ENCODE measurements at places on chromosomes 2 and 18. TPM values are rescaled to one million over a fixed set of nuclear protein-coding genes. Genes with fewer than 3 reads are reported as not detected.

Gene FABP1
- total RNA-seq = not detected

GRCh38 chr2:186611526-186611925, 21.7 kb downstream of the ITGAV start:
- no peak overlapping the region for H3K4me3 ChIP-seq
- no peak for DNase-seq
- no peaks in the 10 kb centered on the region for H3K4me1 ChIP-seq

GRCh38 chr2:85958731-85959130, 69.9 kb upstream of the ST3GAL5 start:
- no peaks in the 10 kb centered on the region for H3K27me3 ChIP-seq
- H3K36me3 ChIP-seq = no peaks in the 10 kb centered on the region
- no peaks in the 10 kb centered on the region for H3K4me1 ChIP-seq
- DNase-seq = no peak
- H3K27ac ChIP-seq = no peak overlapping the region

Gene LONRF2
- 0.20 TPM for total RNA-seq

Gene SP110
- total RNA-seq = 57.9 TPM

Gene CD207
- total RNA-seq = not detected

DNA sequence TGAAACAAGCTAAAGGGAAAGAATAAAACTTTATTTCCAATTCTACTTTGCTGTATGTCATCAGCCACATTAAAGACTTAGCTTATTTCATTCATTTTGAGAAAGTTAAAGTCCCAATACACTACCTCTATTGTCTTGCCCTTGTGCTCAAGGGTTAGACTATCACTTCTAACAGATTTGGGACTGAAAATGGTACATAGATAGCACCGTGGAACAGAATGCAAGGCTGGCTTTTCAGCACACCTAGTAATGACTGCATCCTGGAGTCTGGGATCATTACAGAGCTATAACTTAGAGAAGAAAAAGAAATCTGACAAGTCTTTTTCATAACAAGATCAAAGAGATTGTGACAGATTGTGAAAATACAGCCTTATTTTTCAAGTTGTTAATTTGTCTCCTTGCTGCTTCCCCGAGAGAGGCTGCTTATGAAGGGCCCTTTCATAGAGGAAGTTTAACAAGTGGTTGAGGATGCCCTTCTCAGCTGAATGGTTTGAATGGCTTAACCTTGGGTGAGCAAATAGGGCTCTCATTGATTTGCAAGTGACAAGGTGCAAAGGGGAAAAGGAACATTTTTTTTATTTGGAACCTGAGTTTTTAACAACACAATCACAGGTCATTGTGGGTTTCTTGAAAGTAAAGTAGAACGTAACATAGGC, 371.8 kb downstream of the EPHA4 start:
- H3K36me3 ChIP-seq = no peaks in the 10 kb centered on the region
- no peaks in the 10 kb centered on the region for H3K27me3 ChIP-seq
- H3K4me1 ChIP-seq = no peaks in the 10 kb centered on the region
- H3K4me3 ChIP-seq = no peak overlapping the region
- H3K27ac ChIP-seq = no peak overlapping the region

GRCh38 chr2:178105566-178105965, 6.7 kb upstream of the RBM45 start:
- no peak for DNase-seq
- H3K4me3 ChIP-seq = no peak overlapping the region
- H3K4me1 ChIP-seq = no peaks in the 10 kb centered on the region
- H3K27me3 ChIP-seq = no peaks in the 10 kb centered on the region
- H3K36me3 ChIP-seq = no peaks in the 10 kb centered on the region

Gene PLEKHH2
- 0.48 TPM for total RNA-seq

DNA sequence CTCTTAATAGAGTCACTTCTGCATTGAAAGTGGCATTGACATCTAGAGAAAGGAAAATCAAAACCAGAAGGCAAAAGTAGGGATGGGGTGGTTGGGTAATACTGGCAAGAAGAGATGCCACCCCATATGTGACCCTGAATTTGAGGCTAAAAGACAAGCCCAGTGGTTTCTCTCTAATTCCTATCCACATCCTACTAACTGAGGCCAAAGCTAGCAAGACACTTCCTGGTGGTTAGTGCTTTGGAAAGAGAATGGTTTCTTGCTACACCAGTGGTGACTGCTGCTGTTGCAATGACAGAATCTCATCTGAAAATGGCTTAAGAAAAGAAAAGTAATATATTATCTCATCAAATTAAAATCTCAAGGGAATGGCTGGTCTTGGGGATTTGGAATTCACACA, 640.6 kb downstream of the EPHA4 start:
- no peaks in the 10 kb centered on the region for H3K27me3 ChIP-seq

Gene RAX
- not detected for total RNA-seq

Gene CD28
- 64.1 TPM for total RNA-seq

DNA sequence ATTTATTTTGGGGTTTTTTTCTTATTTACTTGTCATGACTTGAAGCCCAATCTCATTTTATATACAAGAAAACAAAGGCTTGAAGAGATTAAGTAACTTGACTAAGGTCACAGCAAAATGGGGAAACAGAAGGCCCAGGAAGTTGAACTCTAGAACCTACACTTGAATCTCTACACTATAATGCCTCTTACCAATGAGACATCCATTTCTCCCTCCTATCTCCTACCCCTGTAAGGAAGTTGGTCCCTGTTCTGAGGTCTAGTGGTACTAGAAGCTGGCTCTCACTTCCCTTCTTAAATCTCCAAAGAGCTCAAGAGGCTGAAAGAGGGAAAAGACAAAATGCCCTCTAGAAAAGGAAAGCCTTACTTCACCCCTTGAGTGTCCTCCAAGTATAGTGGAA, 25.5 kb upstream of the IHH start:
- DNase-seq = no peak
- H3K27me3 ChIP-seq = no peaks in the 10 kb centered on the region
- H3K36me3 ChIP-seq = no peaks in the 10 kb centered on the region
- no peak overlapping the region for H3K27ac ChIP-seq

DNA sequence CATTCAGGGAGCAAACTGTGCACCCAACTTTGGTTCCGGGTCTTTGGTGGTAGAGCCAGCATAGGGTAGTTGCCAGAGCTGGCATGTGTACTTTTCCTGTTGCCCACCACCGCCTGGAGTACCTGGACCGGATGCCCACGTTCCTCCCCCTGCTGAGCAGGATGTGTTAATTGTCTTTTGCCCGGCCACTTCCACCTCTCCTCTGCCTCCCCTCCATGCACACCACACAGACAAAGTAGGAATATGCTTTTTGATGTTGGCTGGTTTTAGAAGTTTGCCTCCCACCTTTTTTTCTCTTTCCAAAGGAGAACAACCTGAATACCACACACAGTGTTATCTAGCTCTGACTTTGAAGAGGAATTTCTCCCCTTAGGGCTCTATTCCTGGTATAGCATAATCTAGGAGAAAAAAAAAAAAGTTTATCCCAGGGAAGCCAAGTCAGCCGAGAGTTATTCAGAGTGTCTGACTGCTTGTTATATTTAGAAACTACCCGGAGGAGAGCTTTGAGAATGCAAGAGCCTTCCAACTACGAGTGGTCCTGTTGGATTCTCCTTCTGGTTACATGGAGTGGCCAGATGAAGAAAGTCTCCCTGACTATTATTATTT, 111.9 kb downstream of the SETBP1 start:
- DNase-seq = no peak
- no peak overlapping the region for H3K4me3 ChIP-seq
- H3K27me3 ChIP-seq = no peaks in the 10 kb centered on the region
- no peak overlapping the region for H3K27ac ChIP-seq
- no peaks in the 10 kb centered on the region for H3K36me3 ChIP-seq

GRCh38 chr2:153420394-153420793, 58.2 kb downstream of the RPRM start:
- H3K27me3 ChIP-seq = no peaks in the 10 kb centered on the region
- H3K27ac ChIP-seq = no peak overlapping the region
- no peaks in the 10 kb centered on the region for H3K4me1 ChIP-seq
- no peak for DNase-seq

- no peak overlapping the region for H3K27ac ChIP-seq
- H3K36me3 ChIP-seq = no peaks in the 10 kb centered on the region
- no peak overlapping the region for H3K4me3 ChIP-seq
- no peaks in the 10 kb centered on the region for H3K4me1 ChIP-seq
- H3K27me3 ChIP-seq = no peaks in the 10 kb centered on the region
- DNase-seq = peak; percentile 66
Observed at GRCh38 chr2:24421668-24422067, 61.3 kb upstream of the ITSN2 start.

DNA sequence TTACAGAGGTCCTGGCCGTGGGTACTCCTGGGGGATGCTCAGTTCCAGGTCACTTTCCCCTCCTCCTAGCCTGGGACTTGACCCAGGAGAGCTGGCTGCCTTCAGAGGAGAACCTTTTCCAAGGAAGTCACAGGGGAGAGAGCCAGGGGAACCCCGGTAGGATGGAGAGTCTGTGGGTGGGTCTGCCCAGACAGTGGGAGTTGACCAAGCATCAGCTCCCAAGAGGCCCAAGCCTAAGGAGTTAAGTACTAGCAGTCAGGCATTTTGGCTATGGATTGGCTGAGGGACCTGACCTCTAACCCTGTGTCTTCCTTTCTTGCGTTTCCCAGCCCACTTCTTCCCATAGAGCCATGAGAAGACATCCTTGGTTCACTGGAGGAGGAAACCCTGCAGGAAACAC, 48.8 kb upstream of the PLB1 start:
- no peak for DNase-seq
- H3K4me3 ChIP-seq = no peak overlapping the region
- no peaks in the 10 kb centered on the region for H3K27me3 ChIP-seq
- no peaks in the 10 kb centered on the region for H3K4me1 ChIP-seq
- no peaks in the 10 kb centered on the region for H3K36me3 ChIP-seq
- no peak overlapping the region for H3K27ac ChIP-seq

DNA sequence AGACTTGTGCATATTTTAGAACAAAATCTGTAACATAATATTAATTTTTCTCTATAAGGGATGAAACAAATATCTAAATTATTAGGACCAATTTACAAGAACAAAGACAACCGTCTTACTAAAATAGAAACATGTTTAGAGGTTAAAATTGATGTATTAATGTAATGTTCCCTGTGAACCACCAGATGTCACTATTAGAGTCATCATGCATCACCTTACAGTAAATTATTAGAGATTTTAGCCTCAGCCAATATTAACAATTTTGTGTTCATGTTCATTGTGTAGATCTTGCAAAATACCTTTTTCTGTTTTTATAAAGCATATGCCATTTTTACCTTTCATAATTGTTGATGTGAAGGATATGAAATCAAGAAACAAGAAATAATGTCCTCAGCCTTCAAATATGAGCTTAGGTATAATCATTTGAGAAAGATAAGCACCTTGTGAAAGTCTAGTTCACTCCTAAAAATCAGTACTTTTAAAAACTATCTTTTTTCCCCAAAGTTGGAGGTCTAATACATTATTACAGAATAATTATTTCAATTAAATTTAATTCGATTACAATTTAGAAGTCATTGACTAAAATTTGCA, 344.3 kb upstream of the KCNH7 start:
- no peaks in the 10 kb centered on the region for H3K27me3 ChIP-seq
- DNase-seq = no peak
- no peak overlapping the region for H3K27ac ChIP-seq
- no peaks in the 10 kb centered on the region for H3K36me3 ChIP-seq
- no peaks in the 10 kb centered on the region for H3K4me1 ChIP-seq

All from CD8-positive, alpha-beta memory T cell (primary cell).